D721Med (cell line): ENCODE measurements at places on chromosomes 7 and 10.

GRCh38 chr10:132417257-132417910 lies 20.4 kb downstream of the PWWP2B start:
- no peak for DNase-seq

GRCh38 chr7:106219170-106219569 lies 65.6 kb downstream of the NAMPT start:
- DNase-seq = no peak

DNA sequence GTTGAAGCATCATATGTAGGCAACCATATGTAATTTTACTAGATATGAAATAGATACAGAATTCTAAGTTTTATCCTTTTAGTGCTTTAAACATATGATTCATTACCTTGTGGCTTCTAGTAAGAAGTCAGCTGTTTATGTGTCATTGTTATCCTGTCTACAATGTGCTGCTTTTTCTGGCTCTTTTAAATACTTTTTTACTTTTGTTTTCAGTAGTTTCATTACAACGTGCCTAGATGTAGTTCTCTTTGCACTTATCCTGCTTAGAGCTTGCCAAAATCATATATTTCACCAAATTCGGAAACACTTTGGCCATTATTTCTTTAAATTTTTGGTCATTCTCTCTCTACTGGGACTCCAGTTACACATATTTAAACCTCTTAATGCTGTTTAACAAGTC lies 26.4 kb downstream of the YAE1 start:
- DNase-seq = no peak

- no peak for DNase-seq
Observed at GRCh38 chr7:123725586-123726171, 23.1 kb downstream of the WASL start.

DNA sequence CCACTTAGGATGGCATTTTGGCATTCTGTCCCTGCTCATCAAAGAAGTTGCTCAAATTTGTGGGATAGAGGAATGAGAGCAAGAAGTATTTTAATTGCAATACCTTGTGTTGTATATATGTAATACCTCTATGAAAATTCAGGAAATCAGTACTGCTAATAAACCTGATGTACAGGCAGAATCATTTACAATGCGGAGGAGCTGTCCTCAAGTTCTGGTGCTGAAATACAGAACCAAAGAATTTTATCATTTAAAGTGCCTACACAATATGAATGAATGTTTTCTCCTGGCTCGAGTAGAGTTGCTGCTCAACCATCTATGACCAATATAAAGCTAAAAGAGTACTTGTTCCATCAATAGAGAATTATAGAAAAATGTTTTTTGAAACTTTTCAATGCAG lies 305.8 kb downstream of the PLXNA4 start:
- no peak for DNase-seq

- no peak for DNase-seq
Observed at GRCh38 chr7:151511946-151512345, 7.7 kb downstream of the RHEB start.

GRCh38 chr10:126242397-126243260 lies 145.6 kb downstream of the ADAM12 start:
- DNase-seq = no peak

GRCh38 chr7:91007371-91007770 lies 256.9 kb upstream of the FZD1 start:
- DNase-seq = no peak

DNA sequence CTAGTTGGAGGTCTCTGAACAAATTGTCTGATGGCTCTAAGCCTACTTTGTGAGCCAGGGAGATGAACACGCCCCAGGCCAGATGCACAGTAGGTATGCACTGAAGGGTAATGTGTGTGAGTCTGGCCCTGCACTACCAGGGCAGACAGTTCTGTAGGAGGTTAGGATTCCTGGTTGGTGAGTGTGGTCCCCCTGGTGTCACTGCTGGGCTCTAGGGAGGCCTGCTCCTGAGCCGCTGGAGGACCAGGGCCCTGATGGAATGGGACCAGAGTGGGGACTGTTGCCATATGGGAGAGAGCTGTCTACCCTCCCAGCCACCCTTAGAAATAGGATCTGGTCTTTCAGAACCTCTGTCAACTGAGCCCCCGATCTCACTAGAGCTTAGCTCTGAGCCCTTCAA lies 42.0 kb downstream of the CDH23 start:
- DNase-seq = no peak
